Endothelial cell of umbilical vein (primary cell): ENCODE measurements at places on chromosomes 6 and 20. TPM values are rescaled to one million over a fixed set of nuclear protein-coding genes. Genes with fewer than 3 reads are reported as not detected.

GRCh38 chr6:168229368-168229752, 90.2 kb downstream of the DACT2 start:
- no peak overlapping the region for H3K27ac ChIP-seq
- H3K4me3 ChIP-seq, result no peak overlapping the region
- H3K4me1 ChIP-seq, result no peaks in the 10 kb centered on the region
- no peaks in the 10 kb centered on the region for H3K27me3 ChIP-seq
- H3K36me3 ChIP-seq, result no peaks in the 10 kb centered on the region

GRCh38 chr6:157107915-157108651, 215.2 kb downstream of the TMEM242 start:
- no peaks in the 10 kb centered on the region for H3K36me3 ChIP-seq
- peak overlapping the region; percentile 15 for H3K27ac ChIP-seq
- H3K27me3 ChIP-seq, result no peaks in the 10 kb centered on the region
- H3K4me3 ChIP-seq, result no peak overlapping the region

GRCh38 chr6:42877695-42878094, 1.7 kb upstream of the RPL7L1 start:
- H3K4me1 ChIP-seq, result peaks cover 6% of the 10 kb centered on the region
- H3K27ac ChIP-seq, result no peak overlapping the region
- H3K36me3 ChIP-seq, result no peaks in the 10 kb centered on the region

DNA sequence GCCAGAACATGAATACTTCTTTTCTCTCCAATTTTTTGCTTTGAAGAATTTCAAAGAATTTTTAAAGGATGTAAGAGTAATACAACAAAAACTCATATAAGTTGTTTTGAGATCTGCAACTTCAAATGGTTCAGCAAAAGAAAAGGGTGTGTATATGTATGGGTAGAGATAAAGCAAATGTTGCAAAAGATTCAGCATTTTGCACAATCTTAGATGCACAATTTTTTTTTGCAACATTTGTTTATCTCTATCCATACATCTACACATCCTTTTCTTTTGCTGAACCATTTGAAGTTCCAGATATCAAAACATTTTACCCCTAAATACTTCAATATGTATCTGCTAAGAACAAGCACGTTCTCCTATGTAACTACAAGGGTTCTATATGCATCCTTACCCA, 47.4 kb upstream of the FAM83C start:
- H3K27me3 ChIP-seq, result no peaks in the 10 kb centered on the region
- no peaks in the 10 kb centered on the region for H3K36me3 ChIP-seq
- DNase-seq, result no peak
- H3K4me3 ChIP-seq, result no peak overlapping the region
- peaks cover 10% of the 10 kb centered on the region for H3K4me1 ChIP-seq

REV3L gene
- total RNA-seq, result 19.5 and 22.7 TPM in 2 replicates

- no peaks in the 10 kb centered on the region for H3K36me3 ChIP-seq
- H3K27ac ChIP-seq, result no peak overlapping the region
- H3K27me3 ChIP-seq, result no peaks in the 10 kb centered on the region
- H3K4me1 ChIP-seq, result no peaks in the 10 kb centered on the region
Observed at GRCh38 chr20:45209924-45210323, 3.1 kb downstream of the SEMG1 start.

LHFPL5 gene
- total RNA-seq, result not detected in 2 replicates

GRCh38 chr6:40312213-40313015, 274.8 kb downstream of the LRFN2 start:
- H3K4me3 ChIP-seq, result no peak overlapping the region
- H3K27me3 ChIP-seq, result no peaks in the 10 kb centered on the region
- no peaks in the 10 kb centered on the region for H3K4me1 ChIP-seq
- no peak for DNase-seq
- no peak overlapping the region for H3K27ac ChIP-seq
- H3K36me3 ChIP-seq, result no peaks in the 10 kb centered on the region

DNA sequence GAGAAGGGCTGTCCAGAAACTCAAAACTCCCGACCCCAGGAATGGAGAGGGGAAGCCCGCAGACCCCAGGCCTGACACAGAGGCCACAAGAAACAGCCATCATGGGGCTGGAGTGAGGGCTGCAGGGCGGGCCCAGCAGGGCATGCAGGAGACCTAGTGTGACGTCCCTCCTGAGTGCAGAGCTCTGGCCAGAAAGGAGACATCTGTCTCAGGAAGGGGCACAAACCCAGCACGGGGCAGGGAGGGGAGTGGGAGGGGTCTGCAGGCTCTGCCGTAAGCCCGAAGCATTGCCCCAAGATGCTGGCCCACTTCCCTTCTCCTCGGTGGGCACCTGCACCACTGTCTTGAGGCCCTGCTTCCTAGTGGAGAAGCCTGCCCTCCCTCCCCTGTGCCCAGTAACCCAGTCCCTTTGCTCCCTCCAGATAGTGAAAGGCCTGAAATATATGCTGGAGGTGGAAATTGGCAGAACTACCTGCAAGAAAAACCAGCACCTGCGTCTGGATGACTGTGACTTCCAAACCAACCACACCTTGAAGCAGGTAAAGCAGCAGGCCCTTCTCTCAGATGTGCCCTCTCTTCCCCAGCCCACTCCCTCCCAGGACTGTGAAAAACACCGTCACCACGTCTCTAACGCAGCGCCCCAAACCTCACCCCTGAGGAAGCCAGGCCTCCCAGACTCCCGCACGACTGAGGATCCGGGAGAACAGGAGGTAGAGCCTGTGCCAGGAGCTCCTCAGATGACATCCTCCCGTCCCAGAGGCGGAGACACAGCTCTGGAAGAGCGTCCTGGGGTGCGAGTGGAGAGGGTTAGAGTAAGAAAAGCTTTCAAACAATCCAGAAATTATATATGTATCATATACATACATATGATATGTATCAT, 9.7 kb downstream of the CST7 start:
- H3K27me3 ChIP-seq, result no peaks in the 10 kb centered on the region
- H3K36me3 ChIP-seq, result peaks cover 8% of the 10 kb centered on the region
- H3K4me1 ChIP-seq, result no peaks in the 10 kb centered on the region
- DNase-seq, result no peak
- no peak overlapping the region for H3K27ac ChIP-seq

DNA sequence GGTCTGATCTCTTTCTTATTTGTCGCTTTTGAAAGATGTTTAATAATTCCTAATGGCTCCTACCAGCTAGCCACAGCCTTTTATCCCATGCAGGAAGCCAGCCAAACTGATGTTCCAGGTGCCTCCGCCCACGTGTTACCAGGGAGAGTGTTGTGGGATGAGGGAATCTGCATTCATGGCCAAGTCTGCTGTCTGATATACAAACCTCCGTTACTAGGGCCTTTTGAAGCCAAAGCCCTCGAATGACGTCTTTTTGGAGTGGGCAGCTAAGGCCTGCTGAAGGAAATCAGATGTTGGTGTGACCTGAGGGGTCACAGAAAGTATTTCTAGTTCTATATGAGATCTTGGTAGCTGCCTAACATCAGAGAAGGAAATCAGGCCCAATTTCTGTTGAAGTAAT, 21.3 kb downstream of the STK35 start:
- H3K4me1 ChIP-seq, result no peaks in the 10 kb centered on the region
- H3K36me3 ChIP-seq, result peaks cover 4% of the 10 kb centered on the region
- H3K4me3 ChIP-seq, result no peak overlapping the region
- DNase-seq, result no peak

DNA sequence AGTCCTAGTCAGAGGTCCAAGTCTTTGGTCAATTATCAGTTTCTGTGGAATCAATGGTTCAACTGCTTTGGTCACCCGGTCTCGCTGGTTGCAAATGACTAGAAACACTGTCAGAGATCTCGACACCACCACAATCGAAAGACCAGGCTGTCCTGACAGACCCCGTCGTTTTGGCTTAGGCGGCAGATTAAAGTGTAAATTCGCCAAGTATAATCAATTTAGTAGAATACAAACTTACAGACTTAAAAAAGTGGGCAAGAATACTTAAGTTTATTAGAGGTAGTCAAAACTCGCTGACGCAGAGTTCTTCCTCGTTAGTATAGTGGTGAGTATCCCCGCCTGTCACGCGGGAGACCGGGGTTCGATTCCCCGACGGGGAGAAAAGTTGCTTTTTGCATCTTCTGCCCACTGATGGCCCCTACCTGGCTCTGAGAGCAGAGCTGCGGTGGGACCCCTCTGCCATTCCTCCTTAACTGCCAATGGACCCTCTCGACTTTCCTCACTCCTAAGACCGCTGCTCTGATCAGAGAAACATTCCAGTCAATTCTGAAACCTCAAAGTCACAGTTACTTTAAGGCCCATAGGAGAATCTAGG, 30.6 kb upstream of the ZNF184 start:
- peak overlapping the region; percentile 95 for H3K4me3 ChIP-seq
- H3K27me3 ChIP-seq, result peaks cover 5% of the 10 kb centered on the region
- DNase-seq, result peak; percentile 83
- no peaks in the 10 kb centered on the region for H3K36me3 ChIP-seq
- H3K27ac ChIP-seq, result peak overlapping the region; percentile 15
- H3K4me1 ChIP-seq, result peaks cover 14% of the 10 kb centered on the region

DNA sequence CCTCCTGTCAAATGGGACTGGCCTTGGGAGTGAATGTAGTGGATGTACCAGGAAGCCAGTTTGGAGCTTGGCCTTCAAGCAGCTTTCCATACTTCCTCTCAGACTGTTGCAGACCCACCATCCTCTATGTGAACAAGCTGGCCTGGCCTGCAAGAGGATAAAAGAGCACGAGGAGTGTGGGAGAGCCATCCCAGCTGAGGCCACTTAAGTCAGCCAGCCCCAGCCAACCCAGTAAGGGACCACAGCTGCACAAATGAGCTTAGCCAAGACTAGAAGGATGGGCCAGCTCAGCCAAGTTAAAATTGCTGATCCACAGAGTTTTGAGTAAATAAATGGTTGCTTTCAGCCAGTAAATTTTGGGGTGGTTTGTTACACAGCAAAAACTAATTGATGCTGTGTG, 156.9 kb upstream of the SOX4 start:
- H3K27ac ChIP-seq, result no peak overlapping the region
- H3K27me3 ChIP-seq, result no peaks in the 10 kb centered on the region
- no peaks in the 10 kb centered on the region for H3K4me1 ChIP-seq

DNA sequence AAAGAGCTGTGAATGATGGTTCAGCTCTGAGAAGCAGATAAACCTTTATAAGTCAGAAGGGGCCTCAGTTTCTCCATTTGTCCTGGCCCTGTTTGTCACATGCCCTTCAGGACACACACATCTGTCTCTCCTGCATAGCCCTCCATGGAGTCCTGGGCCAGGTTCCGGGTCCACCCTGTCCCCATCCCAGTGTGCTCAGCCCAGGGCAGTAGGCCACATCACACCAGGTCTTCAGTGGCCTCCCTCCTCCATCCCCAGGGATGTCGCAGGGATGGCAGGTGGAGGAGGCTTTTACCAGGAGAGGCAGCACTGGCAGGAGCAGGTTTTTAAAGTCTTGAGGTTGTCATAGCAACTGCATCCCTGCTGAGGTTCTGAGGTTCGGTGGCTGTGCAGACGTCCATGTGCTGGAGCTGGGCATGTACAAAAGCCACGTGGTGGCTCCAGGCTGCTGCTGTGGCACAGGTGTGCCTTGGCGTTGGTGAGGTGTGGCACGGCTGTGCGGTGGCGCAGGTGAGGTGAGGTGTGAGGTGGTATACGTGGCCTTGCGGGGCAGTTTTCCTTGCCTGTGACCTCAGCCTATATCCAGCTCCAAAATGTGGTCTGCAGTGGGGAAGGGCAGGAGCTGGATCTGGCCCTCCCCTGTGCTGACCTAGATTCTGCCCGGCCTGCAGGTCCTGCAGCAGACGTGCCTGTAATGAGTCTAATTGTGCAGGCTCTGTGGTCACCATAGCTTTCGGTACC, 8.0 kb upstream of the NPBWR2 start:
- H3K27ac ChIP-seq, result no peak overlapping the region
- H3K4me1 ChIP-seq, result no peaks in the 10 kb centered on the region
- no peak for DNase-seq
- H3K36me3 ChIP-seq, result no peaks in the 10 kb centered on the region
- H3K4me3 ChIP-seq, result no peak overlapping the region

DNA sequence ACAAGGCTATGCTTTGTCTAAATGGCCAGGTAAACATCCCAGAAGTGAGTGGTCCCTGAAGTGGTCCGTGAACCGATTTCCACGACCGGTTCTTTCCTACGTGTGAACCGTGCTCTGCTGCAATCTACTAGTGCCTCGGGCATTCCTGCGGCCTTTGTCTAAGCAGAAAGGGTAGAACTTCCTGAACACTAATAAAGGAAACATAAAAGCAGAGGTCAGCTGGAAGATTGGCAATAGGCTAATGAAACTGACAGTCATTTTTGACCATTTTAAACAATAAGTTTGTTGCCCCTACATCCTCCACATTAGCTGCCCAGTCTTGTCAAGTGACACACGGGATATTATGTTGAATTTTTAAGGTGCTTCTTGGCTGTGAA, 410.0 kb downstream of the PLCB1 start:
- no peaks in the 10 kb centered on the region for H3K36me3 ChIP-seq
- DNase-seq, result peak; percentile 85
- no peaks in the 10 kb centered on the region for H3K27me3 ChIP-seq
- H3K4me1 ChIP-seq, result peaks cover 24% of the 10 kb centered on the region

- H3K27me3 ChIP-seq, result peaks cover 10% of the 10 kb centered on the region
- no peak overlapping the region for H3K27ac ChIP-seq
- peak; percentile 8 for DNase-seq
Observed at GRCh38 chr20:57996936-57997890, 231.2 kb downstream of the ANKRD60 start.

DNA sequence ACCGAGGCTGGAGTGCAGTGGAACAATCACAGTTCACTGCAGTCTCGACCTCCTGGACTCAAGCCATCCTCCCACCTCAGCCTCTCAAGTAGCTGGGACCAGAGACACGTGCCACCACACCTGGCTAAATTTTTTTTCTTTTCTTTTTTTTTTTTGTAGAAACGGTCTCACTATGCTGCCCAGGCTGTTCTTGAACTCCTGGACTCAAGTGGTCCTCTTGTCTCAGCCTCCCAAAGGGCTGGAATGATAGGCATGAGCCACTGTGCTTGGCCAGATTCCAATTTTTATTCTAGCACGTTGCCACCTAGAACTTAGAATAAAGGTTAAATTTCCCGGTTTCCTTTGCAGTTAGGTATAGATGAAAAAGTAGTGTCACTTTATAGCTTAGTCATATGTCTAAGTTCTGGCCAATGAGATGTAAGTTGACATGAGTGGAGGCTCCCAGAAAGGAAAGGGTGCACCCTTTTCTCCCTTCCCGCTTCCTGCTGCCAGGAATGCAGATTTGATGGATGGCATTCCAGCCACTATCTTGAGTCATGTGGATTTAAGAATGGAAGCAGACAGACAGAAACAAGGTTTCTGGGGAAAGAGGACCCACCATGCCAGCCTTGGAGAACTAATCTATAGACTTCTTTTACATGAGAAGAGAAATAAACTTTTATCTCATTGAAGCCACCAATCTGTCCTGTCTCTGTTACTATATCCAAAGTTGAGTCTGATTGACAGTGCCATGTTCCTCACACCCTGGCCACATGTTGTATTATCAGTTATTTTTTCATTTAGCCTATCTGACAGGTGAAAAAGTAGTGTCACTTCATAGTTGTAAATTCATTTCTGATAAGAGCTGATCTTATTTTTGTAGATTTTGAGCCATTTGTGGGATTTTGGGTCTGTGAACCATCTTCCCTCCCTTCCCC, 60.6 kb upstream of the NCOA3 start:
- H3K4me1 ChIP-seq, result no peaks in the 10 kb centered on the region
- H3K27ac ChIP-seq, result no peak overlapping the region
- H3K36me3 ChIP-seq, result no peaks in the 10 kb centered on the region
- no peak overlapping the region for H3K4me3 ChIP-seq
